Vagina (tissue), 2 donors: ENCODE measurements at places on chromosomes 4 and X.
A peak's percentile ranks its signal among the peaks of the same experiment; 100 is the strongest.

GRCh38 chr4:103111598-103111997 is 12.0 kb upstream of the BDH2 start:
- H3K36me3 ChIP-seq, result no peaks in the 10 kb centered on the region
- H3K4me3 ChIP-seq, result no peak overlapping the region
- H3K27ac ChIP-seq, result no peak overlapping the region
- H3K27me3 ChIP-seq, result no peaks in the 10 kb centered on the region
- DNase-seq, result no peak

DNA sequence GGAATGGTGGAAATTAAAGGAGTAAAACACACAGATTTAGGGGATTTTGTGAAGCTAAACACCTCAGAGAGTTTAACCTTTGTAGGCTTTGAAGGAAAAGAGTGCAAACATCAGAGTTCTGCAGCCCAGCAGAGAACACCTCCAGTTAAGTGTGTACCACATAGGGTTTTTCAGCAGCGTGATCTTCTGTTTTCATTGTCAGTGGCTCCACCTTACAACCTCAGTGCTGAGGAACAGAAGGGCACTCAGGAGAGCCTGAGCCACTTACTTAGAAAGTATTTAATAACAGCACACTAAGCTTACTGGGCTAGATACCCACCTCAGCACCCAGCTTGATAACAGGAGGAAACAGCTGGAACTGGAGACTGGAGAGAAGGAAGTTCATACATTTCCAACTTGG is 2.0 kb upstream of the FBXW7 start:
- H3K27ac ChIP-seq, result peak overlapping the region; percentile 95
- H3K4me1 ChIP-seq, result peaks cover 33% of the 10 kb centered on the region
- no peaks in the 10 kb centered on the region for H3K36me3 ChIP-seq
- H3K4me3 ChIP-seq, result no peak overlapping the region

- no peaks in the 10 kb centered on the region for H3K4me1 ChIP-seq
- H3K27me3 ChIP-seq, result no peaks in the 10 kb centered on the region
- DNase-seq, result no peak
- H3K27ac ChIP-seq, result no peak overlapping the region
Measured at GRCh38 chr4:72744103-72744725, 175.2 kb upstream of the ADAMTS3 start.

GRCh38 chr4:24057915-24058559 is 168.2 kb upstream of the PPARGC1A start:
- H3K36me3 ChIP-seq, result no peaks in the 10 kb centered on the region
- no peak overlapping the region for H3K27ac ChIP-seq
- no peaks in the 10 kb centered on the region for H3K4me1 ChIP-seq
- H3K27me3 ChIP-seq, result no peaks in the 10 kb centered on the region
- H3K4me3 ChIP-seq, result no peak overlapping the region
- DNase-seq, result no peak

DNA sequence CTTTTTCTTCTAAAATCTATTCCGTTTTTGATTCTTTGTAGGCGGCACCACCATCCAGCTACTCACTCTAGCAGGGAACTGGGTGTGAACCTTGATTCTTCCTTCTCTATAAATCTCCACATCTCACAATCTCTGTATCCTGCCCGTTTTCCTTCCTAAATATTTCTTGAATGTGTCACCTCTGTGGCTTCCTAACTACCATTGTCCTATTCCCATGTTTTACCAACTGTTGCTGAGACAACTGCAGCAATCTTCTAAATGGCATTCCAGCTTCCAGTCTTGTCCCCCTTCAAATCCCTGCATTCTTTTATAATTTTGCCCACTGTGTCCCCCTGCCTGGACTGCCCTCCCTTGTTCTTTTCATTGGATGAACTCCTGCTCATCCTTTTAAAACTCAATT is 641.3 kb downstream of the RPA4 start:
- no peak overlapping the region for H3K27ac ChIP-seq
- no peaks in the 10 kb centered on the region for H3K36me3 ChIP-seq
- no peak for DNase-seq

DNA sequence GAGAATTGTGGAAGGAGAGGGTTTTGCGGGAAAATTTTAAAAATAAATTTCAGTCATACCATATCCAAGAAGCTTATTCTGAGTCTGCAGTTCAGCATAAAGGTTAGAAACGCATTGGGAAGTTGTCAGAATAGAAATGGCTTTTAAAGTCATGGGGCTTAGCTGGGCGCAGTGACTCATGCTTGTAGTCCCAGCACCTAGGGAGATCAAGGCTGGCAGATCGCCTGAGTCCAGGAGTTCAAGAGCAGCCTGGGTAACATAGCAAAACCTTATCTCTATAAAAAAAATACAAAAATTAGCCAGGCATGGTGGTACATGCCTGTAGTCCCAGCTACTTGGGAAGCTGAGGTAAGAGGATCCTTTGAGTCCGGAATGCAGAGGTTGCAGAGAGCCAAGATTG is 3.9 kb upstream of the PLA2G12A start:
- H3K4me3 ChIP-seq, result no peak overlapping the region
- H3K27ac ChIP-seq, result no peak overlapping the region
- no peaks in the 10 kb centered on the region for H3K27me3 ChIP-seq
- no peak for DNase-seq
- H3K36me3 ChIP-seq, result no peaks in the 10 kb centered on the region

DNA sequence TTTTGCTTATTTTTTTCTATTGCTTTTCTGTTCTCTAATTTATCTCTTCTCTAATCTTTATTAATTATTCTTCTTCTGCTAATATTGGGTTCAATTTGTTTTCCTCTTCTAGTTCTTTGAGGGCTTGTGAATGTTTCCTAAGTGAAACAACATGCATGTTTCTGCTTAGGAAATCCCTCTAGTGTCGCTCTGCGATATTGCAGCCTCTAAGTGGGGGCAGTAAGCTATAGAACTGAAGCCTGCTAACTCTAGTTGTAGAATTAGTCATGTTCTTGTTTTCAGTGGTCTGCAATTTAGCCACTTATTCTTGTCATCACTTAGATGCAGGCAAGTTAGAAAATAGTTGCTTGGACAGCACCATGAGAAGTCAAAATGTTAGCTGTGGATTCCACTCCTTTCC is 222.6 kb downstream of the SPIN4 start:
- H3K27me3 ChIP-seq, result no peaks in the 10 kb centered on the region
- DNase-seq, result no peak
- no peaks in the 10 kb centered on the region for H3K36me3 ChIP-seq
- no peak overlapping the region for H3K27ac ChIP-seq
- H3K4me3 ChIP-seq, result no peak overlapping the region

DNA sequence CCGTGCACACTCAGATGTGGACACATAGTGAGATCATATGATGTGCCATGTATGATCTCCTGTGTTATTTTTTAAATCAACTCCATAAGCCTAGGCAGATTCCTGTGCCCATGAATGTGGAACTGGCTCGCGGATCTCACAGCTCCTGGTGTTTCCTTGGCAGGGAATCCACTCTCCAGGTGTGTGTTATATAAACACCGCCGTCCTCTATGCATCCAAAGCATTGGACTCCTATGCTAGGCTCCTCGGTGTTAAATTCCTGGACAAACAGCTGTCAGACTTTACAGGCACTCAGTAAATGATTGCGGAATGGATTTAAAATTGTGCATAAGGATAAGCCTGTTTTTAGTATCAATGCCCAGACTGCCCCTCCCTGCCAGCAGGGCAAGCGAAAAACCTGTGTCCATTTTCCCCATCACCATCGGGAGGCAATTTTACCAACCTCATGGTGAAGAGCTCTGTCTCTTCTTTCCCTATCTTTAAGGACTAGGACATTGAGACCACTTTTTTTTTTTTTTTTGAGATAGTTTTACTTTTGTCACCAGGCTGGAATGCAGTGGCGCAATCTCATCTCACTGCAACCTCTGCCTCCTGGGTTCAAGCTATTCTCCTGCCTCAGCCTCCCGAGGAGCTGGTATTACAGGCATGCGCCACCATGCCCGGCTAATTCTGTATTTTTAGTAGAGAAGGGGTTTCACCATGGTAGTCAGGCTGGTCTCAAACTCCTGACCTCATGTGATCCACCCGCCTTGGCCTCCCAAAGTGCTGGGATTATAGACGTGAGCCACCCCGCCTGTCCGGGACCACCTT is 23.6 kb upstream of the GPR78 start:
- no peaks in the 10 kb centered on the region for H3K27me3 ChIP-seq
- DNase-seq, result no peak
- no peaks in the 10 kb centered on the region for H3K4me1 ChIP-seq

- no peak for DNase-seq
- H3K27ac ChIP-seq, result no peak overlapping the region
- no peaks in the 10 kb centered on the region for H3K27me3 ChIP-seq
- H3K4me1 ChIP-seq, result no peaks in the 10 kb centered on the region
Measured at GRCh38 chrX:20397587-20397986, 130.9 kb upstream of the RPS6KA3 start.

DNA sequence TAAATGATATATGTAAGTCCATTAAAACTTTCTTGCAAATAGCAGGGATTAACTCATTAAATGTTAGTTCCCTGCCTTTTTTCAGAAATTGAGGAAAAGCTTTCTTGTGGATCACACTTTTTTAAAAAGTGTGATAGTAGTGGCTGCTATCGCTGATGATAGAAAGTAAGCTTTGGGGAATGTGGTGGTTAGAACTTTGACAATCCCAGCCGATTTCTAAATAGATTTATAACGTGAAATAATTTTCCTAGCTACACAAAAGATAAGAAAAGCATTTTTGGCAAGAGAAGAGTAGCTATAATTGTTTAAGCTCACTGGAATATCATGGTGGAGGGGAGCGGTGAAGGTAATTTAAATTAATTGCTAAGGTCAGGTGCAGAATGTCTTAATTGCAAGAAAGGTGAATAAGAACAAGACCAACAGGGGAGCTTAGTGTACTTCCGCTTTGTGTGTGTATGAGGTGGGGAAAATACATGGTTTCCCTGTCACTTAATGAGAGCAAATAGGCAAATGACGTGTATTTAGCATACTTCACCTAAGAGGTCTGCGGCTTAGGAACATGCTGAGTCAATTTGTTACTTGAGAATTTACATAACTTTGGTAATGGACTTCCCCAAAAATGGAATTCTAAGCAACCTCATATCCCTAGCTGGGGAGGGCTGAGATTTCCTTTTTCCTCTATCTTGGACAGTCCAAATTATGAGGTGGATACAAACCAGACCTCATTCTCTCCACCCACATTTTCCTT is 11.7 kb upstream of the IL21 start:
- DNase-seq, result no peak
- no peaks in the 10 kb centered on the region for H3K27me3 ChIP-seq
- no peak overlapping the region for H3K4me3 ChIP-seq
- no peak overlapping the region for H3K27ac ChIP-seq
- no peaks in the 10 kb centered on the region for H3K36me3 ChIP-seq
- H3K4me1 ChIP-seq, result no peaks in the 10 kb centered on the region

DNA sequence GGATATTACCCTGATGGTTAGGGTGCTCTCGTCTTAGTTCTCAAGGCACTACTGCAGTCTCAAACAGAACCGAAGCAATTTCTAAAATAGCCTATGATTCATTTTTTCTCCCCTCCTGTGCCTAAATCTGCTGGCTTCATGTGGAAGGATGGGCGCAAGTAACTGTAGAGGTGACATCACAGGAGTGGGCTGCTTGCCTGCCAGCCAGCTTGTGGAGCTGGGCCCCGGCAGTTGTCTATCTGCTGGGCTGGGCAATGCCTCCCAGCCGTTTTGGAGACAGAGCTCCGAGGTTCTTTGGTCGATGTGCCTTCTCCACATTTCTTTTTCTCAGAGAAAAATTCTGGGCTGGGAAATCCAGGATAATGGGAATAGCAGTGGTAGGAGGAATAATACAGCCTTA is 34.3 kb upstream of the CITED1 start:
- H3K27ac ChIP-seq, result no peak overlapping the region
- no peak for DNase-seq
- no peaks in the 10 kb centered on the region for H3K36me3 ChIP-seq
- H3K4me3 ChIP-seq, result no peak overlapping the region
- H3K27me3 ChIP-seq, result no peaks in the 10 kb centered on the region

DNA sequence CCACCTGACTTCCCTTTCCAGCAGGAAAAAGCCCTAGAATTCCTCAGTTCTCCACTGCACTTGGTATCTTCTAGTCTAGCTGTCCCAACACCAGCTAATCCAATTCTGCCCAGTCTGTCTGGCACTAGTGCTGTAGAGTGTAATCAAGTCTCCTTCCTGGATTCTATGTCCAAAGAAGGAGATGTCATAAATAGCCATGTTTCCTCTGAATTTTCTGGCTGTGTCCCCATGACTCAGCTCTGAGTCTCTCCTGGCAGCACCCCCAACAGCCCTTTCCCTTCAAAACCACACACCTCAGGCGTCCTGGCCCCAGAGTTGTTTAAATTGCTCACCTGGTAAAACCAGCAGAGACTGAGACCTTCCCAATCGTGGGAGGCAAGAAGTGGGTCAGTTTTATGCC is 197.2 kb downstream of the GRXCR1 start:
- H3K27me3 ChIP-seq, result no peaks in the 10 kb centered on the region
- DNase-seq, result no peak
- H3K27ac ChIP-seq, result no peak overlapping the region
- H3K4me3 ChIP-seq, result no peak overlapping the region

DNA sequence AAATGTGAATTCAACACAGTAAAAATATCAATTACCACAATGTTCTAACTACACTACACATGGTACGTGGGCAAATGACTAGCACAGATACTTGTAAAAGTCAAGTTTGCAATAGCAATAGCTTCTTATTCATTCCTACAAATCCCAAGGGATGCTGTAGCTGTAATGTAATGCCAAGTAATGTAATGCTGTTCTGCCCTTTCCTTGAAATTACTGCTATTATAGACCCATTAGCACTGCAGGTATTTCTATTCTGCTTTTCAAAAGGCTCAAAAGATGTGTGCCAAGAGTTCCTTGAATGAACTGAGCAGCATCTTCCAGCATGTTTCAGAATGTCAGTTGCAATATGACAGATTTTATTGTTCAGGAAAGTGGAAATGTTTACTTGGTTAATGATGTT is 129.9 kb upstream of the BANK1 start:
- H3K27me3 ChIP-seq, result no peaks in the 10 kb centered on the region
- H3K4me3 ChIP-seq, result no peak overlapping the region
- H3K27ac ChIP-seq, result no peak overlapping the region
- DNase-seq, result no peak
- H3K36me3 ChIP-seq, result no peaks in the 10 kb centered on the region

GRCh38 chr4:108303488-108304177 is 134.9 kb upstream of the LEF1 start:
- no peak overlapping the region for H3K4me3 ChIP-seq
- no peak overlapping the region for H3K27ac ChIP-seq
- no peak for DNase-seq
- H3K36me3 ChIP-seq, result no peaks in the 10 kb centered on the region
- no peaks in the 10 kb centered on the region for H3K4me1 ChIP-seq

DNA sequence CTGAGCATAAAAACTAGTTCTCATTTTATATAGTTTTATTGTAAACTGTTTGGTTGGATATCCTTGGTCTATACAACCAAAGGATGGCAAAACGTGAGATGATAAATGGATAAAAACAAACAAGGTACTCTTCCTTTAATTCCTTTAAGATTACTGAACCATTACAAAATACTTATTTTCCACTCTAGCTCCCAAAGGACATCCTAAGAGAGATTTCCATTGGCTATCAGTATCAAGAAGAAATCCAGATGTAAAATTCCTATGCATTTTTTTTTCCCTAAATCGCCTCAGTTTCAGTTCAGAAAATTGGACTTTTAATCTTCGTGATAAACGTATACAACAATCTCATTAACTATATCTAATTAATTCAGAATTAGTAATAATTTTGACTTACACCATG is 2.3 kb downstream of the FBXL5 start:
- DNase-seq, result no peak
- H3K4me3 ChIP-seq, result peak overlapping the region; percentile 79
- peaks cover 61% of the 10 kb centered on the region for H3K4me1 ChIP-seq
